ENCODE measurements at places on chromosomes 3 and 15.

DNA sequence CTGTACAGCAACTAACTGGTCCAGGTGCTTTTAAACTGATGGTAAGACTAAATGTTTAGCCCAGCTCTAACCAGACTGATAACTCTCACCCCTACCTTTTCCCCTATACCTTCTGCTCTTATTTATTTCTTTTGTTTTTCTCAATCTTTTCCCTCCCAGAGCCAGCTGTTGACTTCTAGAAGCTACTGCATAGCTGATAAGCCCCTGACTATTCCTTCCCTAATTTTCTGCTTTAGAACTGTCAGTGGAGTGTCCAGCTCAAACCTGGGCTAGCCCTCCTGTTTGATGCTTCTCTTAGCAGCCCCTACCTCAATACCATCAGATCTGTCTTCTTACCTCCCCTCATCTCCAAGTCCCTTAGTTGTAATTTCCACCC lies 20.6 kb downstream of the SLC35G2 start:
- no peaks in the 10 kb centered on the region for H3K27me3 ChIP-seq
- peaks cover 10% of the 10 kb centered on the region for H3K4me1 ChIP-seq
- DNase-seq, result no peak
- H3K36me3 ChIP-seq, result no peaks in the 10 kb centered on the region
- H3K27ac ChIP-seq, result no peak overlapping the region

GRCh38 chr3:89649431-89649830 lies 542.0 kb downstream of the EPHA3 start:
- no peaks in the 10 kb centered on the region for H3K36me3 ChIP-seq
- no peak for DNase-seq
- no peaks in the 10 kb centered on the region for H3K27me3 ChIP-seq
- no peaks in the 10 kb centered on the region for H3K4me1 ChIP-seq
- no peak overlapping the region for H3K27ac ChIP-seq
- no peak overlapping the region for H3K4me3 ChIP-seq

- H3K4me3 ChIP-seq, result no peak overlapping the region
- H3K27me3 ChIP-seq, result no peaks in the 10 kb centered on the region
- peaks cover 30% of the 10 kb centered on the region for H3K4me1 ChIP-seq
- peak overlapping the region; percentile 37 for H3K27ac ChIP-seq
- no peaks in the 10 kb centered on the region for H3K36me3 ChIP-seq
- no peak for DNase-seq
These were observed 41.8 kb downstream of the SMAD3 start for GRCh38 chr15:67107014-67107812.

GRCh38 chr3:32078085-32078634 lies 28.3 kb upstream of the GPD1L start:
- H3K4me1 ChIP-seq, result no peaks in the 10 kb centered on the region
- DNase-seq, result no peak
- no peaks in the 10 kb centered on the region for H3K27me3 ChIP-seq

- DNase-seq, result no peak
- H3K4me3 ChIP-seq, result no peak overlapping the region
- H3K27me3 ChIP-seq, result no peaks in the 10 kb centered on the region
- H3K4me1 ChIP-seq, result no peaks in the 10 kb centered on the region
- no peaks in the 10 kb centered on the region for H3K36me3 ChIP-seq
- no peak overlapping the region for H3K27ac ChIP-seq
These were observed 16.4 kb downstream of the SLCO2A1 start for GRCh38 chr3:134013280-134013679.

DNA sequence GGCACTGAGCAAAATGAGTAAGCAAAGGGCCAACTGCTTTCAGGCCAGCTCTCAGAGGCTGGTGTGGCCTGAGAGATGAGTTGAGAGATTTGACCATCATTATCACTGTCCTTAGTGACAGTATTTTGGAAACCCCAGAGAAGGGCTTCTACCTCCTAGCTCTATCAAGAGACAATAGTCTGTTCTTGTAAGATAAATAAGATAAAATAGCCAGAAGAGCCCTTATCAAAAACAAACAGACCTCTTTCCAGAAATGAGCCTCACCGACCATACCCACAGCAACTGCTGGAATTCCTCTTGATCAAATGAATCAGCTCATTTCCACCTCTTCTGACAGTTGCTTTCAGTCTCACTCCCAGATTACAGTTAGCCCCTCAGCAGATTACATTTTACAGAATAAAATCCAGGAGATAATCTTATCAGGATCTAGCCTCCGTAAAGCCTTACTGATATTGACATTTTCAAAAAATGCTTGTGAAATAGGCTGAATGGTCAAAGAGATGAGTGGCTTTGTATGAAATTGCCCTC lies 4.5 kb downstream of the HDC start:
- H3K4me1 ChIP-seq, result no peaks in the 10 kb centered on the region
- no peak overlapping the region for H3K4me3 ChIP-seq
- H3K27ac ChIP-seq, result no peak overlapping the region
- no peak for DNase-seq

- H3K4me3 ChIP-seq, result no peak overlapping the region
- no peaks in the 10 kb centered on the region for H3K4me1 ChIP-seq
These were observed 31.2 kb upstream of the ALDH1L1 start for GRCh38 chr3:126211569-126211968.

DNA sequence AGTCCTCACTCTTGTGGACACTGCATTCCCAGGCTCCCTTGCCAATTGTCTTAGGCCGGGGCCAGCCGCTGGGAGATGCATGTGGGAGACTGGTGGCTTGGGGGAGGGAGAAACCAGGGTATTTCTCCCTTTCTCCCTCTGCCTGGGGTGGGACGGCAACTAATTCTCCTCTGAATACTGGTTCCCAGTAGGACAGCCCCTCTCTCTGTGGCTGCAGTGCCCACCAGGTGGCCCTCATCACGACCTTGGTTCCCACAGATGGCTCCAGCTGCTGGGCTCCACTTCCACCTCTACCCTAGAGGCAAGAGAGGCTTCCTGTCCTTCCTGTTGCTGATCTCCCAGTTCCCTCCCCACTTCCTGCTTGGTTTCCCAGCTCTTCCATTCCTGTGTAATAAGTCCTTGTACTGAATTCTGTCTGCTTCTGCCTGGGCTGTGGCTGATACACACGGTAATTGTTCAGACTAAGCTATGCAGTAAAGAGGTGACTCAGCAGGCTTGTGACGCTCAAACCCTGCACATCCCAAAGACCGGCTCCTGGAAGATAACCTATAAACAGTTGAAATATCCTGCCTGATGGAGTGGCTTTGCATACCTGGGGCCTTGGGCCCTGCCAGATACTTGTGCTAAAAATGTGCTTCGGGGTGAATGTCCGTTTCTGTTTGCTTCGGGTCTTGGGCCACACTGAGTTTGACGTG lies 20.4 kb upstream of the COPG1 start:
- no peaks in the 10 kb centered on the region for H3K27me3 ChIP-seq
- H3K36me3 ChIP-seq, result no peaks in the 10 kb centered on the region
- no peak for DNase-seq
- peaks cover 15% of the 10 kb centered on the region for H3K4me1 ChIP-seq

DNA sequence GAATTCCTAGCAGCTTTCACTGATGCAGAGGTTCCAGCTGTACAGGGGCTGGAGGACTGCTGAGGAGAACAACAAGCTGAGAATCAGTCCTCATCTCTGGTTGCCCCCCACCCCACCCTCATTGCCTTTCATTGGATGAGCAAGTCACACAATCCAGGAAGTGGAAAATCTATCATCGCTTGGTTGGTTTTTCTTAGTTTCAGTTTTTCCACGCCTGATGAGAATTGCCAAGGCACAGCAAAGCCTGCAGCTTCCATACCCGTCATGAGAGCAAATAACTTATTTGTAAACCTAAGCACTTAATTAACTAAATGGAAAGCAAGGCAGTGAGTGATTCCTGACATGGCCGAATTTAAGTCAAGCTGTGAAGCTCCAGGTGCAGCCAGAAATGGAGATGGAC lies 21.4 kb upstream of the LIPC start:
- no peak overlapping the region for H3K27ac ChIP-seq
- H3K4me1 ChIP-seq, result no peaks in the 10 kb centered on the region
- no peaks in the 10 kb centered on the region for H3K36me3 ChIP-seq
- no peak overlapping the region for H3K4me3 ChIP-seq
- DNase-seq, result no peak

GRCh38 chr15:49383266-49383665 lies 39.8 kb upstream of the FGF7 start:
- no peaks in the 10 kb centered on the region for H3K4me1 ChIP-seq
- no peak overlapping the region for H3K4me3 ChIP-seq
- H3K27ac ChIP-seq, result no peak overlapping the region
- H3K36me3 ChIP-seq, result no peaks in the 10 kb centered on the region
- no peak for DNase-seq

DNA sequence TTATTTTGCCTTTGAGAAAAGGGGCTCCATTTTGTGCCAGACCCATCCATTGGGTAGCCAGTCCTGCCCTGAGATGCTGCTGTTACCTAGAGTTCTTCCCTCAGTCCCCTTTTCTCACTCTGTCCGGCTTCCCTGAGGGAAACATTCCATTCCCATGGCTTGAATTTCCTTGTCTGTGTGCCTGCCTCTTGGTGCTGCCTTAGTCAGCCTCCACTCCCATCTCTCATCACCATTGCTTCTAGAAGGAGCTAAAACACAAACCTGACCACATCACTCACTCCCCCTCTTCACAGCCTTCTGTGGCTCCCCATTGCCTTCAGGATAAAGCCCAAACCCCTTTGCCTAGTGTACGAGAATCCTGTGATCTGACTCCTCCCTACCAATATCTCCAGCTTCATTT lies 25.2 kb upstream of the C2CD4B start:
- no peaks in the 10 kb centered on the region for H3K27me3 ChIP-seq
- no peak for DNase-seq
- no peak overlapping the region for H3K27ac ChIP-seq
- no peaks in the 10 kb centered on the region for H3K4me1 ChIP-seq
- no peak overlapping the region for H3K4me3 ChIP-seq

DNA sequence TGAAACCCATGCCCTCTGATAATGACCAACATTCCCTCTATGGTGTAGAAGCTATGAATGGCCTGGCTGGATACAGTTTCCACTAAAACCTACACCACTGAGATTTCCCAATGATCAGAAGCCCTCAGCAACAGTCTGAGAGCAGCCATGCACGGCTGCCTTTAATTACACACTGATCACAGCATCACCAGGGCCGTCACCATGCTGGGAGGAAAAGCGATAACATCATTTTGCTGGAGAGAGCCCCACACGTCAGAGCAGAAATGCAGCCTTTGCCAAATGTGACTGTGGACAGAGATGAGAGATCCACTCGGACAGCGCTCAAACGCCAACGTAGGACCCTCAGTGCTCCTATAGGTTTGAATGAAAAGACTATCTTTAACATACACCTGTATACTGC lies 135.0 kb downstream of the XXYLT1 start:
- H3K4me1 ChIP-seq, result no peaks in the 10 kb centered on the region
- no peaks in the 10 kb centered on the region for H3K36me3 ChIP-seq
- no peaks in the 10 kb centered on the region for H3K27me3 ChIP-seq
- H3K4me3 ChIP-seq, result no peak overlapping the region

DNA sequence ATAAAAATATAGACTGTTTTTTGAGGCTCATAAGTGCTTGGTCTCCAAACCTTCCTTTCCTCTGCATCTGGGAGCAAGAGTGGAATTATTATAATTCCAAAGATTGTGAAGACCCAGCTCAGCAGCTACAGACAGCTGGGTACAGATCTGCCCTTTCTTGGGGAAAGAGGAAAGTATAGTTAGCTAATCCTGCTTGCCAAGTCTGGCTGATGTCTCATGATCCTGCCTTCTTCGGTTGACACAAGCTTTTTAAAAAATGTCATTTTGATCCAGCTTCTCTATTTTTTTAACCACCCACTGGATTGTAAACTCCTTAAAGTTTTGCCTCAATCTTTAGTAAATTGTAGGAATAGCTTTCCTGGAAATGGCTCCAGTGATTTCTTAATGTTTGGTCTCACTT lies 181.1 kb downstream of the LRTM1 start:
- no peak overlapping the region for H3K27ac ChIP-seq
- H3K27me3 ChIP-seq, result no peaks in the 10 kb centered on the region
- H3K36me3 ChIP-seq, result no peaks in the 10 kb centered on the region
- H3K4me1 ChIP-seq, result no peaks in the 10 kb centered on the region
- no peak overlapping the region for H3K4me3 ChIP-seq
- no peak for DNase-seq

DNA sequence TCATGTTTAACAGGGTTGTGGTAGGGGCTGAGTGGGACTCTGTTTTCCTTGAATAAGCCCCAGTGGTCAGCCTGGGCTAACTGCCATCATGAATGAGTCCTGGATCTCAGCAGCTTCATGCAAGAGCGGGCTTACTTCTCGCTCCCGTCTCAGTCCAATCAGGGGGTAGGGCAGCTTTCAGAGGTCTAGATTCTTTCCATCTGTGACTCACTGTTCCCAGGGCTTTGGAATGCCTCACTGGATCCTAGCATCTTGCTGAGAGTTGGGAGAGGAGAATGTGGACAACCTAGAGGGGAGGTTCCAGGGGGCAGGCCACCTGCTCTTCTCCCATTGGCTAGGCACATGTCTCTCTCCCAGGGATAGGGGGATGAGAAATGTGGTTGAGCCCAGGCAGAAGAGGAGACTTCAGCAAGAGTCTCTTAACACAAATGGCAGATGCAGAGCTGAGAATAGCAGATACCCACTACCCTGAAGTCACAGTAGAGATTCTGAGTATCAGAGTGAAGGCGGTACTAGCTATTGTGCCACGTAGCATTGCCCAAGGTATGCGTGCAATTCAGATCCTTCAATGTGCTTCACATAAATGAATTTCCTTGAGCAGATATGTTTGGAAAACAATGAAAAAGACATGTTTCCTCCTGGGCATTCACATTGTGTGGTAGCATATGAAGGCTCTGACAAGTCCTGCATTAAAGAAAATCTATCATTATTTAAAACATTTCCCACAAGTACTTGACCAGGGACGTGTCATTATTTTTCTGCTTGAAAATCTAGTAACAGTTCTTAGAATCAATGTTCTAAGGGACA lies 257.7 kb upstream of the PROK2 start:
- no peaks in the 10 kb centered on the region for H3K4me1 ChIP-seq
- H3K36me3 ChIP-seq, result no peaks in the 10 kb centered on the region
- no peaks in the 10 kb centered on the region for H3K27me3 ChIP-seq
- no peak for DNase-seq

DNA sequence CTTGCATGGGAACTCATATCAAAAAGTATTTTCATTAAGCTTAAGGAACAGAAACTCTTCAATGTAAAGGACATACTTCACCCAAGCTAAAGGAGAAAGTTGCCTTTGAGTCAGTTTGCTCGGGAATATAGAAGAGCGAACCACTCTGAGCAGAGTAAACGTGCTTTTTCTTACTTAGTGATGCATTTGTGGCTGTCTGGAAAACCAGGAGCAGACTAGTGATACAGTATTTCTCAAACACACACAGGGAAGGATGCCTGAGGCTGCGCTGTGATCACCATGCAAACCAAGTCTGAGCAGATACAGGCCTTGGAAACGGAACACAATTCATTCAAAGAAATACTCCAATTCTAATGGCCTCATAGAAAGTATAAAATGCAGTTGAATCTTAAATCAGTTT lies 121.0 kb upstream of the CDIN1 start:
- no peaks in the 10 kb centered on the region for H3K4me1 ChIP-seq
- no peaks in the 10 kb centered on the region for H3K27me3 ChIP-seq
- DNase-seq, result no peak
- no peak overlapping the region for H3K4me3 ChIP-seq
- H3K36me3 ChIP-seq, result no peaks in the 10 kb centered on the region
- H3K27ac ChIP-seq, result no peak overlapping the region

GRCh38 chr15:43769584-43770228 lies 7.1 kb downstream of the ELL3 start:
- no peak overlapping the region for H3K27ac ChIP-seq
- H3K4me3 ChIP-seq, result no peak overlapping the region
- H3K27me3 ChIP-seq, result no peaks in the 10 kb centered on the region
- peak; percentile 83 for DNase-seq

All from testis (tissue), 5 donors.